ENCODE measurements at places on chromosomes 13 and 19.

GRCh38 chr19:15452111-15453047 is 2.6 kb upstream of the WIZ start:
- peak; percentile 52 for DNase-seq

- DNase-seq = no peak
These were observed 14.1 kb downstream of the PNPLA6 start for GRCh38 chr19:7549429-7550148.

GRCh38 chr19:44554641-44555246 is 25.3 kb upstream of the CEACAM20 start:
- DNase-seq = no peak

DNA sequence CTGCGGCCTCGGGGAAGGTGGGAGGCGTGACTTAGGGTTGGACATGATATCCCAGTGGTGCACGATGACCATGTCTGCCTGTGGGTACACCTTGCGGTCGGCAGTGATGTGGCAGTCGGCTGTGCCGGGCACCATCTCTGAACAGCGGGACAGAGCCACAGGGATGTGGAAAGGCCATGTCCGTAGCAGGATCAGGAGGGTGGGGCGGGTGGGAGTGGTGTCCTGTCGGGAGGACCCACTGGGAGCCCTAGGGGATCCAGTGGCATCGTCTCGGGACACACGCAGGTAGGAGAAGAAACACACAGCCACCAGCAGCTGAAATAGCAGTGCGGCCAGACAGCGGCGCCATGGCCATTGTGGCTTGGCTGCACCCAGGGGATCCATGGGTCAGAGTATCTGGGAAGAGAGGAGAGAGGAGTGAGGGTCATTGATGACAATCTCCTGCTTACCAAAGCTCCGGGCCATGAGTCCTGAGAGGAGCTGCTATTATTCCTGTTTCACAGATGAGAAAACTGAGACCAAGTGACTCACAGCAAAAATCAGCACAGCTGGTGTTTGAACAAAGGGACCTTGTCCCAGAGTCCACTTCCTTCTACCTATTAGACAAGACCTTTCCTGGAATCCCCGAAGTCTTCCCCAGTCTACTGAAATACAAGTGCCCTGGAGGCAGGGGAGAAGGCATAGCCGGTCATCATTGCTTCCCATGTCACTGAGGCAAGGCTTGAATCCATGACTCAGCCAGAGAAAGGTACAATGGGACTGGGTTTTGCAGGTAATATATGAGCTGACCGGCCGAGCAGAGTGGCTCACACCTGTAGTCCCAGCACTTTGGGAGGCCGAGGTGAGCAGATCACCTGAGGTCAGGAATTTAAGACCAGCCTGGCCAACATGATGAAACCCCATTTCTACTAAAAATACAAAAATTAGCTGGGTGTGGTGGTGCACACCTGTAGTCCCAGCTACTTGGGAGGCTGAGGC is 5.2 kb upstream of the FUT6 start:
- no peak for DNase-seq

- DNase-seq = no peak
These were observed 32.2 kb downstream of the TMEM161A start for GRCh38 chr19:19106056-19106551.
